ENCODE measurements at places on chromosomes 5 and 9.

DNA sequence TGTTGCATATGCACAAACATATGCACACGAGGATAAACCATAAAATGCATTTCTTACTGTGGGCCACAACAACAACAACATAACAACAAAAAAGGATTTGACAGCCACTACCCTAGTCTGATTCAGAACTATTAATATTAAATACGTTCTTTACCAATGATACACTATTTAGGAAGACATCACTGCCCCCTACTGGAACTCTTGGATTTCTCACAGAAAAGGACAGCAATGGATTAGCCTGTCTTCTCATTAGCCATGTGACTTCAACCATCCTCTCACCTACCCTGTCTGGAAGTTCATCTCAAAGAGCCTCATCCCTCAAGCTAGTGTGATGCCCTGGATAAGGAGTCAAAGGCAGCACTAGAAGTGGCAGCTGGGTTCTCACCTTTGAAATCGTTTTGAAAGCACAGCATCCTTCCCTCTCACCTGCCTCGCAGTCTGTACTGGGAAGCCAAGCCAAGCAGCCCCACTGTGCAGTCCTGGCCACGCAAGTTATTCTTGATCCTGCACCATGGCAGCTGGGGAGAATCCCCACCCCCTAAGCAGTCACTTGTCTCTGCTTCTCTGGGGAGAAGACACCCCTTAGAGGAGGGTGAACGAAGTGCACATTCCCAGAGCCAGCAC is 64.6 kb downstream of the SH3TC2 start:
- no peak for DNase-seq

GRCh38 chr5:180636403-180637075 is 12.9 kb downstream of the FLT4 start:
- DNase-seq, result no peak

DNA sequence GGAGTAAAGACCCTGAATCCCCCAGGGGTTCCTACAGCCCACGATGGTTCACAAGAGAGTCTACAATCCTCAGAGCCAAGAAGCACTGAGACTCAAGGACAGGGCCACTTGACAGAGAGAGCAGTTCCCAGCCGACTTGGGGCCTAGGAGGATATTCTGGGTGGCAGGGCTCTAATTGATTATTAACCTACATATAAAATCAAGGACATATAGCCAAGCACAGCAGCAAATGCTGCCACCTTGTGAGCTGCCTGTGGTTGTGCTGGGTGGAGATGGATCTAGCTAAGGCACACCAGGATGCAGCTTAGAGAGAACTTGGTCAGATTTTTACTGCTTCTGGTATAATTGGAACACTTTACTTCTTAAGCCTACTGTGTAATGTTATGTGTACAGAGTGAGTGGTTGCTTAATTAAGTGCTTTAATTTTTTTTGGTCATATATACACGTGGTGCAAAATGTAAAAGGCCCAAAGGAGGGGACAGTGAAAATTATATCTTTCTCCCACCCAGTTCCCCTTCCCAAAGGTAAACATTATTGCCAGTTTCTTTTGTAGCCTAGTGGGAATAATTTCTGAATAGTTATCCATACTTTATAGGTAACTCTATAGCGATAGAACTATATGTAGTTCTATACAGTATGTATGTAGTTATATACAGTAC is 78.8 kb downstream of the F2RL2 start:
- DNase-seq, result no peak

DNA sequence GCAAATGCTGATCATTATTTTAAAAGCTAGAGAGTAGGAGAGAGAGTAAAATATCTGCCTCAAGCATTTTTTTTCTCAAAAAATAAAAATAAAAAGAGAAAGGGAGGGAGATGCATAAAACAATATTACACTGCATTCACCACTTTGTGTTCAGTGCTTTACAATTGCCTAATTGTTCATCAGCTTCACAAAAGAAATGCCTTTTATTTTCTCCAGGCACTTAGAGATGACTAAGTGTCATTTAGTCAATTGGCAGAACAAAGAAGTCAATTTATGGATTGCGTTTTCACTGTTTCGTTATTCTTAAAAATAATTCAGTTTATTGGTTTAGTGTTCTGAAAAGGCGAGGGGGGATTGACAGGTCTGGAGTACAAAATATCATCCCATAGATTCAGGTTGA is 232.5 kb upstream of the CCNH start:
- no peak for DNase-seq

- DNase-seq, result no peak
These were observed 65.8 kb upstream of the NFIL3 start for GRCh38 chr9:91489361-91489899.

GRCh38 chr9:76192013-76192412 is 202.2 kb downstream of the RFK start:
- no peak for DNase-seq

GRCh38 chr9:135464181-135464580 is 15.4 kb upstream of the PPP1R26 start:
- no peak for DNase-seq

DNA sequence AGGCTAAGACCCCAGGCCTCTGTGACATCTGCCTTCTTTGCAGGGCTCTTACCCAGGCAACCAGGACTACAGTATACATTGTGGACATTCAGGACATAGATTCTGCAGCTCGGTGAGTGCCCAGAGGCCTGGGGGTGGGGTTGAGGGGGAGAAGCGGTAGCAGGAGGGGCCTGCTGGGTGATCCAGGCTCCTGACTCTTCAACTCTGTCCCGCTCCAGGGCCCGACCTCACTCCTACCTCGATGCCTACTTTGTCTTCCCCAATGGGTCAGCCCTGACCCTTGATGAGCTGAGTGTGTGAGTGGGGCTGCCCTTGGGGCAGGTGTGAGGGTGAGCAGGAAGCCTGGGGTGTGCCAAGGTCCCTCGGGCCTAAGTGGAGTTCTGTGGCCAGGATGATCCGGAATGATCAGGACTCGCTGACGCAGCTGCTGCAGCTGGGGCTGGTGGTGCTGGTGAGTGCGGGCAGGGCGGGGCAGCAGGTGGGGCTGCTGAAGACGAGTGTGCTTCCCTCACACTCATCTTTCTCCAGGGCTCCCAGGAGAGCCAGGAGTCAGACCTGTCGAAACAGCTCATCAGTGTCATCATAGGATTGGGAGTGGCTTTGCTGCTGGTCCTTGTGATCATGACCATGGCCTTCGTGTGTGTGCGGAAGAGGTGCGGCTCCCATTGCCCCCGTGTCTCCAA is 19.8 kb downstream of the GPRIN1 start:
- DNase-seq, result no peak

DNA sequence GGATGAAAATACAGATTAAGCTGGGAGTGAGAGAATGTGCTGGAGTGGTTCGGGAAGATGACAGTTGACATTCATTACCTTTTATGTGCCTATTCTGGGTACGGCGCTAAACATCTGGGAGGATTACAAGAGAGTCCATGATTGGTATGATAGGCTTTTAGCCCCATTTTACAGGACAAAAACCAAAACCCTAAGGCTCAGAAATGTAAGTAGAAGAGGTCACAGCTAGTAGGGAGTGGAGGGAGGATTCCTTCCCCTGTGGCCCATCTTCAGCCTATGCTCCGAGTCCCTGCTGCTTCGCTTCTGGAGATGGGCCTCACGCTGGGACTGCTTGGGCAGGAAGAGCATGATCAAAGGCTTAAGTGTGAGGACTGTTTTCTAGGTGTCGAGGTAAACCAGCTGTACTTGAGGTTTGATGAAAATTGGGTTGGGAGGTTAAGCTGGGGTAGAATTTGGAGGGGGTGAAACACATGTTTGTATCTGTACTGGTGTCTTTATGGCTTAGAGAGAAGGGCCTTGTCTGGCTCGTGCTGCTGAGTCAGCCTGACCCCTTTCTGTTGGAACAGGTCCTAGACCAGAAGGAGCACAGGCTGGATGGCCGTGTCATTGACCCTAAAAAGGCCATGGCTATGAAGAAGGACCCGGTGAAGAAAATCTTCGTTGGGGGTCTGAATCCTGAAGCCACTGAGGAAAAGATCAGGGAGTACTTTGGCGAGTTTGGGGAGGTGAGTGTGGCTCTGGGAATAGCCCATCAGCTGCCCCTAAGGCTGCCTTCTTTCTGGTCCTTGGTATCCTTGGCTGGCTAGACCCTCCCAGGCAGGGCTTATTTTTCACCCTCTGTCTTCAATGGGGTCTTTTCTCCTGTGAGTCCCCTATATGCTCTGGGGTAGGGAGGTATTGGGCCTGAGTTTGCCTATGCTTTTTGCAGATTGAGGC is 2.1 kb downstream of the HNRNPAB start:
- no peak for DNase-seq

- no peak for DNase-seq
These were observed 532.9 kb downstream of the ANXA1 start for GRCh38 chr9:73684601-73685000.

- no peak for DNase-seq
These were observed 13.9 kb downstream of the ZNF346 start for GRCh38 chr5:177036443-177036842.

DNA sequence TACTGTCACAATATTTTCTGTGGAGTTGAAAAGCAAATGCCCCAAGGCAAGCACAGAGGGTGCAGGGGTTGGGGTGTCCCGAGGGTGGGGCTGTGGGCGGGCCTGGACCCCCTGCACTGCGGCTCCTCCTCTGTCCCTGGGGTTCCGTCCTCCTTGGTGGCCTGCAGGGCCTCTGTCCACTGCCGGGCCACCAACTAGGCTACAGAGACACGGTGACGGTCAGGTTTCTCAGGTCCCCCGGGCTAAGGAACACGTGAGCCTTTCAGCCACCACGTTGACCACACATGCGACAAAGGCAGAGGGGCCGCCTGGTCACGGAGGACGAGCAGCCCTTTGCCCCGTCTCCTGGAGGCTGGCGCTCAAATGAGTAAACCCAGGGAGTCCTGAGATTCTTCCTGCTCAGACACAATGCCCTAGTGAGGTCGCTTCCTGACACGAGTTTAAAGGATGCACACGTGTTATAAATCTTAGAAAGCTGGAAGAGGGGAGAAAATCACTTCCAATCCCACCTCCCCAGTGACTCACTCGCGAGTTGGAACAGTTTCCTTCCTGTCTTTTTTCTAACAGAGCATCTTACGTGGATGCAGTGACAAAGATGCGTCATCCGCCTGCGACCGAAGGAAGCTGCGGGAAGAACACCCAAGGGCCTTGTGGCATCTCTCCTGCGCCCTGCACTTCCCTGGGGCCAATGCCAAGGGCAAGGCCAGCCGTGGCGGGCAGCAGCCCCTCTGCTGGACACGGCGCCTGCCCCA is 24.8 kb upstream of the OBP2B start:
- no peak for DNase-seq

GRCh38 chr5:169954786-169955185 is 25.5 kb downstream of the INSYN2B start:
- no peak for DNase-seq

DNA sequence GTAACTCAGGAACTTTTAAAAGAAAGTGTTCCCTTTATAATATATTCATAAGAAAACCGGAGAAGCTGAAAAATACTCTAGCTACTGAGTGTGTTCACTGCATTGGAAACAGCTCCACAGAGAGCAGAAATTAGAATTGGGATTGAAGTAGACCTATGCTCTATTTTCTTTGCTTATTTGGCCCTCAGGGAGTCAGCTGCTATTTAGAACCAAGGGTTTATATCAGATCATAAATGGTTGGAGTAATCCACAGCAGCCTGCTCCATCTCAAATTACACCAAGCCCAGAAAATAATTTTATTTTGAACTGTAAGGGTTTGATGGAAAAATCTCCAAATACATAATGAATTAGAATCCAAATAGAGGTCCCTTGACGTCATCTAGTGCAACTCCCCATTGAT is 202.6 kb downstream of the ADAMTSL1 start:
- no peak for DNase-seq

- no peak for DNase-seq
These were observed 92.1 kb upstream of the FSD1L start for GRCh38 chr9:105355781-105356180.

DNA sequence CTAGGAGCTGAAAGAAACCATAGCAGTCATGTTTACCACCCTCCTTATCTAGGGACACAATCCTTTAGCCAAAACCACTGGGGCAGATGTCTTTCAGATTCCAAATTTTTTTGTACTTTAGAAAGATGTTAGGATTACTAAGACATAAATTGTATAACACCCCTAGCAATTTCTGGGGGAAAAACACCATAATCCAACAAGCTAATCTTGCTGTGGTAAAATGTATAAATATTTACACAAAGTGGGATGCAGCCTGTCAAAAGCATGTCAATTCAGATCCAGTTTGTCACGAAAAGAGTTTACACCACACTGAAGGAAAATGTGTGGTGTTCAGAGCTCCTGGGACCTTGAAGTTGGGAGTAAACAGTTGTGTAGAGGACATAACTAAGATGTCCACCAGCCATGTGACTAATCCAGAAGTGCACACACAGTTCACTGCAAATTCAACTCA is 274.3 kb downstream of the ADAMTSL1 start:
- no peak for DNase-seq

DNA sequence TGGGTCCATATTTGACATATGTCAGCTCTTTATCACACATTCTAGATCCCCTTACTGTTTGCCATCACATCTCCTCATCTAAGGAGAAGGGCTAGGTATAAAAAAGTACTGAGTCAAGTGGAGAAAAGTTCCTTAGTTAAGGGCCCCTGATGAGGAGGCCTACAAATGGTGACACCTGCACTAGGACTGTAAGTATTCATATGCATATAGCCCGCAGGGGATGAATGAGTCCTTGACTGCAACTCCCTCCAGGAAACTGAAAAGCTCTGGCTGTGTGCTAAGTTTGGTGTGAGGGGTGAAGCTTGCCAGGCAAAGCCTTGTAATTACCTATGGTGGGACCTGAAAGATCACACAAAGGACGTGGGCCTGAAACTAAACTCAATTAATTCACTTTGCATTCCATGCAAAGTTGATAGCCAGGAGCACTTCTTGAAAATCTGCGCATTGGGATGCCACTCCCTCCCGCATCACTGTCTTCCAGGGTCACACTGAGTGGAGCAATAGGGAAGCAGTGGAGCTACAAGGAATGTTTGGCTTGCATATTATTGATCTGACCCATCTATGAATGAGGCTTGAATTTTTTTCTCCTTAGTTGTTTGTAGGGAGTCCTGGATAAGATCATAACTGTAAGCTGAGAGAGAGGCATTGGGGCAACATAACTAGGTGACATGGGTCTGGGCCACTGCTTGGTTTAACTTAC is 11.9 kb upstream of the EQTN start:
- DNase-seq, result no peak

DNA sequence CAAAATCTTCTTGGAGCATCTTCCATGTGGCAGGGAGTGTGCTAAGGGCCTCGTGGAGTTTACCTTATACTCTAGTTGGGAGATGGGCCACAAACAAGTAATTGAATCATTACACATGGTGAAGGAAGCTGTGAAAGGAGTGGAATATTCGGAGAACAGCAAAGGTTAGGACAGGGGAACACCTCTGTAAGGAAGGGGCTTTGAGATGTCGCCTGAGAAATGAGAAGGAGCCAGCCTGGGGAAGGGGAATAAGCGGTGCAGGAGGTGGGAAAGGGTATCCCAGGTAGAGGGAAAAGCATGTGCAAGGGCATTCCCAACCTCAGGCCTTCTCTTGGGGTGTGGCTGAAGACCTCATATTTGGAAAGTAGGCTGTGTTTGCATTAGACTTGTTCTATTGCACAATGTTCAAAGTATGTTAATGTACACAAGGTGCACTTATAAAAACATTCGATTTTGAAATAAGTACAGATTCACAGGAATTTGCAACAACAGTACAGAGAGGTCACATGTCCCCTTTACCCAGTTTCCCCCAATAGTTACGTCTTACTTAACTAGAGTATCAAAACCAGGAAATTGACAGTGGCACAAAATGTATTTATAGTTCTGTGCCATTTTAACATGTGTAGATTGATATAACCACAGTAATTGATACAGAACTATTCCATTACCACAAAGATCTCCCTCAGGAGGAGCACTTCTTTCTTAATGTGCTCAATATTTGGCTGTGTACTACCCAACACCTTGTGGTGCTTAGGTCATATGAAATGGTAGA is 2.4 kb upstream of the STOM start:
- no peak for DNase-seq
